ENCODE measurements at places on chromosomes 3 and 15. TPM values are rescaled to one million over a fixed set of nuclear protein-coding genes. Genes with fewer than 3 reads are reported as not detected.

Gene FGD5
- 4.2 TPM for total RNA-seq

Gene SLC38A3
- total RNA-seq: 242 TPM

GRCh38 chr3:877001-877400 lies 215.8 kb upstream of the CNTN6 start:
- DNase-seq: no peak

DNA sequence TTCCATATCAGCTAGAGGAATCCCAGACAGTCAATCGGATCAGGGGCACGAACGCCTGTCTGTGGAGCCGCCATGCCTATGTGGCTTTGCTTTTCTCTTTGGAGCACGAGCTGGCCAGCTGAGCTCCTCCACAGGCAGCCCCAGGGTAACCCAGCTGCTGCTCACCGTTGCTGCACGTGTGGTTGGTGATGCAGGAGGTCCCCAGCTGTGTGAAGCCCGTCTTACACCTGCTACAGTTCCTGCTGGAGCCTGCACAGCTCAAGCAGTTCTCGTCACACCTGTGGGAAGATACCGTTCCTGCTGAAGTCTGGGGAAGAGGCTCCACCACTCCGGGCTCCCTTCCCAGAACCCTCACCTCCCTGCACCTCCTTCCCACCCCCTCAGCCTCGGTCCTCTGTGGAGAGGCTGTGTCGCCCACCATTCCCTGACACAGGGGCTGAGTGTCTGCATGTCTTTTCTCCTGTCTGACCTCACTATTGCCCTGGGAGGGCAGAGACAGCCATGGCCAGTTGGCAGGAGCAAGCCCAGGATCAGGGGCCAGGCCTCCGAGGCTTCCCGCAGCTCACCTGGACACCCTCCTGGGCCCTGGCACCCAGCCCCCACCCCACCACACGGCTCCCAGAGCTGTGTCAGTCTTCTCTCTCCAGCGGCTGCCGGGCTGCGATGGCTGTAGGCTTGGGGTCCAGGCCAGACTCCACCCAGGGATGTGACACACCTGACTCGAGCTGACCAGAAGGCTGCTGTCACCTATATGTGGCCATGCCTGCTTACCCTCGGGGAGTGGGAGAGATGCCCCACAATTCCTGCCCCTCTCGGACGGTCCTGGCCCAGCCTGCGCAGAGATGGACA lies 12.2 kb upstream of the SNRPA1 start:
- DNase-seq: peak; percentile 32

Gene CTXN2
- not detected for total RNA-seq

Gene APOD
- 0.25 TPM for total RNA-seq

DNA sequence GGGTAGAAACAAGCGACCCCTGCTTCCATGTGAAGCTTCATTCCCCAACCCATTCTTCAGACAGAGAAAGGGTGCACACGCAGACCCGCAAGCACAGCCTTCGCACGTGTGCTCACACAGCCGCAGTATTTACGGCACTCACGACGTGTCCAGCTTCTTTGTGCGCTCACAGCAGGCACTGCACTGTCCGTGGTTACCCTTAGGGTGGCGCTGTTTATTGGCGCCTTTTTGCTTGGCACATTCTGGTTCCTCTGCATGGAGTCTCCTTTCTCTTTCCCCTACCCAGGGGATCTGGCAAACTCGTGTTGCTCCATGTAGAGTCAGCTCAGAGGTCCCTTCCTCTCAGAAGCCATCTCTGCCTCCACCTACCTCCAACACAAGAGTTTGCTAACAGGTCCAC lies 115.1 kb downstream of the SLCO3A1 start:
- DNase-seq: no peak

DNA sequence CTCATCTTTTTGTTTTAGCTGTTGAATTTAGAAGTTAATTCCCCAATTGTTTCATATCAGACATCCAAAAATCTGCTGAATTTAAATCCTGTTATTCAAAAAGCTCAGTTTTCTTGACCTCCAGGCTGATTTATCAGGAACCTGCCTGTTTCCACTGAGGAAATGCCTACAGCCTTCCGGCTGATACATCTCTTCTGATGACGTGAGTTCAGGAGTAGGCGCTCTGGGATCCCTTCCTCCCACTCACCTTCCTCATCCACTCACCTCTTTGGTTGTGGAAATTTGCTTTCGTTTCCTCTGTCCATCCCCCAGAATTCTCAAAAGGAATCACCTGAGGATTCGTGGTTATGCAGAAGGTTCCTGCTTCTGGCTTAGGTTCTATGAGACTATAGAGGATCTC lies 55.4 kb upstream of the ALDH1A3 start:
- DNase-seq: no peak

- DNase-seq: no peak
Measured at GRCh38 chr3:149388531-149389417, 11.3 kb upstream of the TM4SF1 start.

Gene GOLGA6L7
- total RNA-seq: not detected

DNA sequence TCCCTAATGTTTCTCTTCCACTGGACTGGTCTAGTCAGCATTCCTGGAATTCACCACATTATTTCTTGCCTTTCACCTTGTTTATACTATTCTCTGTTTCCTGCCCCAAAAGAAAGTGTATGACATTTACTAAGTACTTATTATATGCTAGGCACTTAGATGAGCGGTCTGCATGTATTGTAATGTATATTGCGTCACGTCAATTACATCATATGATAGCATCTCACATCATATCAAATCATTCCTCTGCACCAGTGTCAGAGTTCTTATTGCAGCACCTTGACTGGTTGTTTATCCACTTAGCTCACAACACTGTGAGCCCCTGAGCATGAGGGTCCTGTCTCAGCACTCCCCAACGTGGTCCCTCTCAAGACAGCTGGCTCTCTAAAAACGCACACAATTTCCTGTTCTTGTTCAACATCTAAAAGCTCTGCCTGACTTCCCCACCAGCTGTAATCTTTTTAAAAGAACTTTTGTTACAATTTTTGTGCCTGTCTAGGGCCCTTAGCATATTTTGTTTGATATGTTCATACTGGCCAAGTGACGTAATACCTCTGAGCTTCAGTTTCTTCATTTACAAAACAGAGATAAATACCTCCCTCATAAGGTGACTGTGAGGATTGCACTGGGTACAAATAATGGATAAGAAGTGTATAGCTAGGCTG lies 58.8 kb downstream of the ARHGAP31 start:
- no peak for DNase-seq

DNA sequence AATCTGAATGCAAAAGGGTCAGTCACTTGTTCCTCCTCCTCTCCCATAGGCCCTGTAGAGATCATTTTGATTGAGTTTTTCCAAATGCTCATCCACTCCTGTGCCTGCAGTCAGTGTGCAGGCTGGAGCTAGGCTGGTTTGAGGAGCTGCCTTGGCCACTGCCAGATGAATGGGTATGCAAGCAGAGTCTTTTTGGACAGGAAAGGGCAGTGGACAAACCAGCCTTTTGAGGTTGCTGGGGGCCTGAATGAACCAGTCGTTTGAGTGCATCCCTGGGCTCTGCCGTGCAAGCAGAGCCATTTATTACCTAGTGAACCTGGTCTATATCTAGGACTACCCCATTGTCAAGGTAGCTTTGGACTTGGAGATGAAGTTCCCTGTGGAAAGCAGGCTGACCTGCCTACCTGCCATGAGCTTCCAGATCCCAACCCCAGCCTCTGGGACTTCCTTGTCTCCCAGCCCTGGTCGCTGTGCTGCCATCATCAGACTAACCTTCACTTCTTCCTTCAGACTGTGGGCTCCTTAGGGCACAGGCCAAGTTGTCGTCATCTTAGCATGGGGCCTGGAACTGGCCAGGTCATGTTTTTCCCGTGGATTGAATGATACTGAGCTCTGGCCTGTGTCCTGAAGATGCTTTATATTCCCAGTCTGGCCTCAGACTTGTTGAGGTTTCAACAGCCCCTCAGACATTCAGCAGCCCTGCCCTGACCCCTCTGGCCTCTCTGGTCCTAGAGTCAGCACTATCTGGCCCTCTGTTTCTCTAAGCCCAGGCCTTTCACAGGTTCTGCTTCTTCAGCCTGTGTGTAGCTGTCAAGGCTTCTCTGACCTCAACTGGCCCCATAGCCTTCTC lies 55.5 kb upstream of the PRR23C start:
- no peak for DNase-seq

DNA sequence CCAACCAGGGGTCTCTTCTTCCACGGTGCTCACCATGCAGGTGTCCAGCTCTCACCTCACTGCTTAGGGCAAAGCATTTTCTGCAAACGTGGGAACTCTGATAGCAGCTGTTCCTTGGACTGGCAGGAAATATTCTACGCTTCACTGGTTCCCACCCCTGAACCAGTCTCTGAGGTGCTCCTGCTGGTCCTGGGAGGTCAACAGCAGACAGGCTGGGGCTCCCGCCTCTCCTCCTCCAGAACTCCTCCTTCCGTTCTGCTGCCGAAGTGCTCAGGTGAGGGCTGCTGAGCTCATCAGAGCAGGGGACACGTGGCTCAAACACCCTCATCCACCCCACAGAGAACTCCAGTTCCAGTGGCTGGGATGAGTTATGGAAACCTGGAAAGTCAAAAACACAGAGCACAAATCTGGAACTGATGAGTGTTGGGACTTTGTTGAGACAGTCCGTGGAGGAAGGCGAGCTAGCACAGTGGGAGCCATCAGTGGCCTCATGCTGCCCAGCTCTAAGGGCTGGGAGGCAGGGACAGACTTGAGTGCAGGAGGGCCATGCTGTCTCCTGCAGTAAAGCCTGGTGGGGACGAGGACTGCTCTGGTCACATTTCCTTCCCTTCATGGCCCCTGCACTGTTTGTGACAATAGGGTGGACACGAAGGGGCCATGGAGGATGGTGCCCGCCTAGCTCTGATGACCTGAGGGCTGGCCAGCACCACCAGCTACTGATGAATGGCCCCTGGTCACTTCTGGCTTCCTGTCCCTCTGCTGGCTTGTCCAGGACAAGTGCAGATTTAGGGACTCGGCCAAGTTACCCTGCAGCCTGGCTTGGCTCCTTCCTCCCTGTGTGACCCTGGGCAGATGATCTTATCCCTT lies 137.8 kb downstream of the KLF13 start:
- DNase-seq: peak; percentile 31

Gene TEX264
- 39.2 TPM for total RNA-seq

Gene SPATA12
- total RNA-seq: not detected

DNA sequence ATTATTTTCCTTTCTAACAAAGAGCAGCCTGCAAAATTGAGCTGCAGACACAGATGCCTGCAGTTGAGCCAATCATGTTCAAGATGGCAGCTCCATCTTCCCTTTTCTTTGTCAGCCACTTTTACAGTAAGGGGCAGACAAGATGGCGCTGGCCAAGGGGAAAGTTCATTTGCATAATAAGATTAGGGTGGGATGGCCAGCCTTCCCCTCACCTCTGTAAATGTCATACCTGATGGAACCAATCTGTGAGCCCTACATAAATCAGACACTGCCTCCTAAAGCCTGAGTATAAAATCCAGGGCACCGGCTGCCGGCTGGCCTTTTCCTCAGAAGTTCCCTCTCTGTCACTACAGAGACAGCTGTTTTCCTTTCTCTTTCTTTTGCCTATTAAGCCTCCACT lies 15.8 kb downstream of the PATL2 start:
- DNase-seq: no peak

DNA sequence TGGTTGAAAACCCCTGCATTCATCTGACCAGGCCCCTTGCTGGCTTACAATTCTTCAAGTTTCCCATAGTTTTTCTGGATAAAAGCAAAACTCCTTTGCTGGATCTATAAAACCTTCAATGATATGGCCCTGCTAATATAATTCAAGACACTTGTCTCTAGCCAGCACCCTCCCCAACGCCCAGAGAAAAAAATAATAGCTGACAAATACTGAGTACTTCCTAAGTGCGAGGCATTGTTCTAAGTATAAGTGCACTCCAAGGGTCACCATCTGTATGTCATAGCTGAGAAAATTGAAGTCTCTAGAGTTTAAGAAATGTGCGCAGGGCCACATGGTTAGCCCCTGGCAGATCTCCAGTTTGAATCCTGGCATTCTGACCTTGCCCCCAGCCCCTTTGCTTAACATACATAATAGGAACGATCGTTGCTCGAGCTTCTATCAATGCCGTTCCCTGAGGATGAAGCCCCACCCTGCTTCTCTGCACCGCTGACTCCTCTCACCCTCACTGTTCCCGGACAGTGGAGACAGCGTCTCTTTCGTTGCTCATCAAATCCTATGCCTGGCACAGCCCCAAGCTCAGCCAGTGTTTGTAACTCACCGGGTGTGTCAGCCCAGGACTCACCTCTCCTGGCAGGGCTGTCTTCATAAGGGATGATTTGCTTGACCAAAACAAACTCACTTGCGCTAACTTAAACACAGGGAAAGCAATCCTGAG lies 377.1 kb upstream of the PROK2 start:
- peak; percentile 59 for DNase-seq

Gene DLL4
- total RNA-seq: 3.7 TPM

- DNase-seq: no peak
Measured at GRCh38 chr15:35932531-35932930, 386.6 kb upstream of the DPH6 start.

- no peak for DNase-seq
Measured at GRCh38 chr3:59163953-59164352, 114.1 kb upstream of the CFAP20DC start.

- DNase-seq: no peak
Measured at GRCh38 chr3:56222866-56223265, 245.4 kb downstream of the ERC2 start.

DNA sequence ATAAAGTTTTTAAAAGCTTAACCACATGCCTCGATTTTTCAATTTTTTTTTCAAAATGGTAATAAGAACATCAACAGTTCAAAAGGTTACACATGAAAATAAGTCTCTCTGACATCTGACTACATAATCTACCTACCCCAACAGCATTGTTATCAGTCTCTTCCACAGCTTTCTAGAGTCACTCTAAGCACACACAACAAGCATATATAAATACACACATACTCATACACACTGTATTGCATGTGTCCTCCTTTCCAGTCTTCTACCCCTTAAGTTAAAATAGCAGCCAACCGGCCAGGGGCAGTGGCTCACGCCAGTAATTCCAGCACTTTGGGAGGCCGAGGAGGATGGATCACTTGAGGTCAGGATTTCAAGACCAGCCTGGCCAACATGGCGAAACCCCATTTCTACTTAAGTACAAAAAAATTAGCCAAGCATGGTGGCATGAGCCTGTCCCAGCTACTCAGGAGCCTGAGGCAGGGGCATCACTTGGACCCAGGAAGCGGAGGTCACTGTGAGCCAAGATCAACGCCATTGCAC lies 12.2 kb downstream of the TBL1XR1 start:
- DNase-seq: no peak

Gene ROBO2
- 0.20 TPM for total RNA-seq

- no peak for DNase-seq
Measured at GRCh38 chr3:172197344-172197743, 158.0 kb downstream of the FNDC3B start.

Gene TM4SF18
- total RNA-seq: 1.4 TPM

Gene MYRIP
- 12.7 TPM for total RNA-seq

DNA sequence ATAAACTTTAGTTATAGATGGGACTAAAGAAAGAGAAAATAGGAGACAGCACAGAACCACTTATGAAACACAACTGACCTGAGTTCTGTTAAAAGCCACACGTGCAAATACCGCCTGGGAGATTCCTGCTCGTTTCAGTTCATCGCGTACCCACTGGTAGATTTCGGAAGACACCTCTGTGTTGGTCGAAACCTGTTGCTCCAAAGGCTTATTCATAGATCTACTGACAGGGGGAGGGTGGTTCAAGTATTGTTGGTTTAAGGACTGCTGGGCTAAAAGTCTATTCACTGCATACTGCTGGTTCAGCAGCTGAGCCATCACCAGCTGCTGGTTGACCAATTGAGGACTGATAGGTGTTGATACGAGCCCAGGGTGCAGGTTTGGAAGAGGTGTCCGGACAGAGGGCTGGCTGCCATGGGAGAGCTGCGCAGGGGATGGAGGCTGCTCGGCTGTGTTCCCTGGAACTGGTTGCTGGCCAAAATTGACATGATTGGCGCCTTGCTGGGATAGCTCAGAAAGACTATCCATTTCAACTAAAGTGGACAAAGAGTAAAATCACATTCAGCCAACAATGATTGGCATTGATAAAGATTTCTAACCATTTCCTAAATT lies 30.6 kb downstream of the SATB1 start:
- no peak for DNase-seq
